ENCODE measurements at places on chromosomes 16 and 17. TPM values are rescaled to one million over a fixed set of nuclear protein-coding genes. Genes with fewer than 3 reads are reported as not detected.

GRCh38 chr17:21542991-21543390 is 149.3 kb upstream of the KCNJ18 start:
- no peak for DNase-seq

DNA sequence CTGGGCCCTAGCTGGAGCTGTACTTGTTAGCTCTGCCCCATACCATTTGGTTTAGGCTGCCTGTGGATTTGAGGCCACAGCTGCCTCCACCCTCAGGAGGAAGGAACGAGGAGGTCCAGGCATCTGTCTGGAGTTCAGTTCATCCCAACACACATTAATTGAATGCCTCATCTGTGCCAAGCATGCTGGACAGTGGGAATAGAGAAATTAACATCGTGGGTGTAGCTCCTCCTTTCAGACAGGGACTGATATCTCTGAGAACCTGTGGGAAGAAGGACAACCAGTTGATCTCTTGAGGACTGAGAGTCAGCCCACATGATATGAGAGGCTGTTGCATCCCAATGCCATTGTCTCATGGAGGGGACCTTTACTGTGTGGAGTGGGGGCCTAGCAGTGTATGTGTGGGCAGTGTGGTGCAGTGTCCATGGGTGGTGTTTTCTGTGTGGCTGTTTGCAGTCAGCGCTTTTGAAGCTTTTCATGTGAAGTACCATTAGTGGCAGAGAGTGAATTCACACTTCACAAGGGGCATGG is 29.4 kb upstream of the DDX52 start:
- DNase-seq: no peak

DNA sequence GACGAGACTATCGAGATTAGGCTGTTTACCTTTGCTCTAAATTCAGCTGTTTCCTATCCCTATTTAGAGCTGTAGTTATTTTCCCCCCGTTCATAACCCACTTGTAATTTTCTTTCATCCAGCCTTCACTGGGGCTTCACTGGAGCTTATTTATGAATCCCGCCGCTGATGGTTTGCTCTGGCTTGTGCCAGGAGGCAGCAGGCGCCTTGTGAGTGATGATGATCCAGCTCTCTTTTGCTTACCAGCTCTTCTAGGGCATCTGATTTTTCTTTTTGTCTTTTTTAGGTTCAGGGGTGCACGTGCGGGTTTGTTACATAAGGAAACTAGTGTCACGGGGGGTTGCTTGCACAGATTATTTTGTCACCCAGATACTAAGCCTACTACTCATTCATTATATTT is 37.4 kb upstream of the CDH13 start:
- DNase-seq: no peak

DNA sequence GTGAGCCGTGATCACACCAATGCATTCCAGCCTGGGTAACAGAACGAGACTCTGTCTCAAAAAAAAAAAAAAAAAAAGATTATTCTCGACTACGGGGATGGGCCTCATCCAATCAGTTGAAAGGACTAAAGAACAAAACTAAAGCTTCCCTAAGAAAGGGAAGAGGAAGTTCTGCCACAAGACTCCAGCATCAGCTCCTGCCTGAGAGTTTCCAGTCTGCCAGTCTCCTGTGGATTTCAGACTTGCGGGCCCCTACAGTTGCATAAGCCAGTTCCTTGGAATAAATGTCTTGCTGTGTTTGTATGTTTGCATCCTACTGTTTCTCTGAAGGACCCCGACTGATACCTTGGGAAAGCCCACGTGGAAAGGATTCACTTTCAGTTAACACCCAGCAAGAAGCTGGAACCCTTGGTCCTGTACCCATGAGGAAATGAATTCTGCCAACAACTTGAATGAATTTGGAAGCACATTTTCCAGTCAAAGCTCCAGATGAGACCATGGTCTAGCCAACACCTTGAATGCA is 26.3 kb upstream of the FZD2 start:
- DNase-seq: no peak

DNA sequence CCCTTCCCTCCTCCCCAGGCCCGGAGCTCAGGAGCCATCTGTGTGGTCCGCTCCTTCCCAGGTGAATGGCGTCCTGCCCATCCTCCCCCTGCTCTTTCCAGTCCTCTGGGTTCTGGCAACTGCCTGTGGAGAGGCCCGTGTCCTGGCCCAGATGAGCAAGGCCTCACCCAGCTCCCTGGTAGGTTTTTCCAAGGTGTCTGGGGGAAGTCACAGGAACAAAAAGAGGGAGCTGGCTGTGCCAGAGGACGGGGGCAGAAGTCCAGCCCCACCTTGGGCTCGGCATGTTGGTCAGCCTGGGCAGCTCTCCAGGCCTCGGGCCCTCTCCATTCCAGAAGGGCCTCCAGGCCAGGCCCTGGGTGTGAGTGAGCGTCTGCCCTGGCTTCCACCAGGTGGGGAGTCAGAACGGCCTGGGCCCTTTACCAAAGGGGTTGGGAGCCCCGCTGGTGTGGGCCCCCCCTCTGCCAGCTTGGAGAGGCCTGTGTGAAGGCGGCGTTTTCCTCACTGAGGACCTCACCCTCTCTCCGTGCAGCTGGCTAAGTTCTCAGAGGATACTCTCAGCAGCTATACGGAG is 25.1 kb downstream of the CASKIN2 start:
- DNase-seq: no peak

DNA sequence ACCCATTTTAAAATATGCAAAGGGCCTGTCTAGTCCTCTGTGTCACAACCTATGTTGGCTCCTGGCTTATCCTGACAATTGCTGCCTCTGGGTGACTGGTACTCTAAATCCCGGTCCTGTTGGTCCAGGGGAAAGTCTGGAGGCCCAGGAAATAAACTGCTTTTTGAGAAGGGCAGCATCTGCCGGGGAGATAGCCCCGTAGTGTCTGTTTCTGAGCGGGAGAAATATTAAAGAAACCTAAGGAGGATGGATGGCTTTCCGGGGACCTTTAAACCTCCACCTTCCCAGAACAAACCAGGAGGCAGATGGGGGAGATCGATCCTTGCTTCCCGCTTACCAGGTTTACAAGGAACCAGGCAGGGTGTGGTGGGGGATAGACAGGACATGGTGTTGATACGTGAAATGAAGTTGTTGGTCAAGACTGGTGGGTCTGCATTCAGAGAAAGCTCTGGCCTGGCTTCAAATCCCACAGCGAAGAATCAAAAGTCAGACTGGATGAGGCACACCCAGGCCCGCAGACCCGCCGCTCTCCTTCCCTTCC is 3.8 kb downstream of the HOXB2 start:
- no peak for DNase-seq

- DNase-seq: no peak
These were observed 5.9 kb downstream of the KRT14 start for GRCh38 chr17:41580687-41581365.

DNA sequence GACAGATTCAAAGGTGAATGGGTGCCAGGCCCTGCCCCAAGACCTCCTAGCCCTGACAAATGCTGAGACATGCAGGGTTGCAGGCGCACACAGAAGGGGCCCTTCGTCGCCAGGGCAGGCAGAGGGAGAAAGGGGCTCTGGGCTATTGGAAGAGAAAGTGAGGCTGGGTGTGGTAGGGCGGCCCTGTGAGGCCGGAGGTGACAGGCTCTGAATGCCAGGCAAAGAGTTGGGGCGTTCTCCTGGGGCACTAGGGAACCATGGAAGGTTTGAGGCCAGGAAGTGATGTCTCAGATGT is 26.4 kb upstream of the NXPH3 start:
- DNase-seq: no peak

GRCh38 chr16:17134586-17134985 is 336.2 kb downstream of the XYLT1 start:
- DNase-seq: no peak

DNA sequence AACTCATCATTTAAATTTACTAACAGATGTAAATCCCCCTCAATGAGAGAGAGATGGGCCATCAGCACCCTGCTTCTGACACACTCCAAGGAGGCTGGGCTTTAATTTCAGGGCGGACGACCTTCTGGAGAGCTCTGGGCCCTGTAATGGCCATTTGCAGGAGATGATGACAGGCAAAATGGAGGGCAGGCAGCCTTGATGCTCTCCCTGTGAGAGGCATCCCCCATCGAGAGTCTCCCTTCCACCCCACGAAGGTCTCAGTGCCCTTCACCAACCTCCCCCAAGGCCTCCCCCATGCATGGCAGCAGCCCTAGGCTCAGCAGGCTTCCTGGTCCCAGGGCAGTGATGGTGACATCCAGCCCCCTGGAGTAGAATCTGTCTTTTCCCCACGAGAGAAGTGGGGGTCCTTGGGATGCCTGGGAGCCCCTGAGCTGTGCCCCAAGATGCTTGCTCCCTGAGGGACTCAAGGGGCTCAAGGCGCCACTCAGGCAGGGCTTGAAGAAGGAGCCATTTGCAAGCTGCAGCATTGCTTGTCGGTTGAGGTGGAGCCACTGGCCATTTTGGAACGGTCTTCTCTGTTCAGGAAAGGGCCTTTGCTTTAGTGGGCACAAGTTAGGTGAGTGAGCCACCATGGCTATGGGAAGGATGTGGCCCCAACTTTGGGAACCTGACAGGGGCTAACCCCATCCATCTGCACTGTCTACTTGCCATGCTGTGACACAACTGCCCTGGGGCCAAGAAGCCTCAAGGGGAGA is 82.6 kb downstream of the C16orf78 start:
- DNase-seq: no peak

GRCh38 chr17:43410557-43411368 is 12.0 kb downstream of the ARL4D start:
- no peak for DNase-seq

- no peak for DNase-seq
These were observed 333.0 kb upstream of the C16orf82 start for GRCh38 chr16:26733710-26734109.

GRCh38 chr16:78303946-78304345 is 204.5 kb downstream of the WWOX start:
- DNase-seq: no peak

GRCh38 chr17:1055231-1055630 is 58.3 kb downstream of the TIMM22 start:
- no peak for DNase-seq

GRCh38 chr17:7119314-7119713 is 4.7 kb upstream of the ASGR2 start:
- DNase-seq: no peak

- peak; percentile 84 for DNase-seq
These were observed 32.1 kb downstream of the ABR start for GRCh38 chr17:1147664-1148063.

GRCh38 chr16:31181102-31181830 is 1.3 kb downstream of the FUS start:
- peak; percentile 52 for DNase-seq

DNA sequence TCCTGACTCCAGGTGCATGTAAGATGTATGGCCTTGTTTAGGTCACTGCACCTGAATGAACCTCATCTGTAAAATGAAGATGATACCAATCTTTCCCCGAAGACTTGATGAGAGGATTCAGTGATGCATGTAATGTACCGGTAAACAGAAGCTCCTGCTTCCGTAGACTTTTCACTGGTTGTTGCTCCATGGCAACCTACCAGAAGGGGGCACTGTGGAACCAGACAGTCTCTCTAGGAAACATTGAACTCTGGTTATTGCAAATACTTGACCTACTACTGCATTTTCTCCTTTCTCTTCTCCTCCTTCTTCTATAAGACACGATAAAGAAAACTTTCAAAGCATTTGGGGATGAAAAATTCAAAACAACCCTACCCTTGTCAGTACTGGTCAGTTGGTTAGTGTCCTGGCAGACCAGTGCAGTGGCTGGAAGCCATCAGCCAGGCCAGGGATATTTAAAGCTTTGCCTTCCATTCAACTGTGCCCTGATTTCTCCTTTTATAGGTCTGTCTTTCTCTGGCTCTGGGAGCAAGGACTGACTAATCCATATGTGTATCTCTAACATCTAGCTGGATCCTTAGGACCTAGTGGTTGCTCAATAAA is 667.4 kb upstream of the SALL1 start:
- peak; percentile 66 for DNase-seq

DNA sequence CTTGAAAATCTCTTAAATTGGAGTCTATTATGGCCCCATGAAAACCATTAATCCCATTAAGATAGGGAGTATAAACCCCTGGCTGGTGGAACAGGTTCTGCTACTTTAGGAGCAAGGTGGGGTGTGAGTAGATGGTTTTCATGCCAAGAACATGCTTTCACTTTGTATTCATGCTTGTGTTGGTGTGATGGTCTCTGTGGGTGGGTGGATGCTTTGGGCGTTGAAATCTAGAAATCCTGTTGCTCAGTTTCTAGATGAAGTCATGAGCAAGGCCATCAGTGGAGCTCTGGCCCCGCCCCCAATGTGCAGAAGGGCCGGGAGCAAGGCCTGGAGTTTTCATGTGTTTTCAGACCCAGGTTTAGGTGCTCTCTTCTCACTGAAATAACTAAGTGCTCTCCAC is 20.1 kb downstream of the PLD6 start:
- DNase-seq: no peak

DNA sequence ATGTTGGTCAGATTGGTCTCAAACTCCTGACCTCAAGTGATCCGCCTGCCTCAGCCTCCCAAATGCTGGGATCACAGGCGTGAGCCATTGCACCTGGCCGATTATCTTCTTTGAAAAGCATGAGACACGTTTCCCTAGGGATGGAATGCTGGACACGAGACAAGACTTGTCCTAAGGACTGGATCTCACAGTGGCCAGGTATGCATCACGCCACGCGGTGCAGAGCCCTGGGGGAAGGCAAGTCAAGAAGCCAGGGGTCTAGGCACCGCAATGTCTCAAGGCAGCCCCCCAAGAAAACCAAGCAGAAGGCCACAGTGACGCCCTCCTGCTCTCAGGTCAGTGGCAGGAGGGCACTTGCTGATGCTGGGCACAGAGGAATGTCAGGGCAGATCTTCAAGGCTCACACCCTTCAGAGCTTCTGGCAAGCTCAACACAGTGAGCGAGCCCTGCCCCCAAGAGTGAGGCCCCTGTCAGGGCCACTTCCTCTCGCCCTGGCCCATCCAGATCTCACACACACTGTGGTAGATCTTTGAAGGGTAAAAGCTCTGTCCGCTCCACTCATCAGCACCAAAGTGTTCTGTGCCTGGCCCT is 134.7 kb downstream of the ZNF778 start:
- no peak for DNase-seq

CCP110 gene
- total RNA-seq: 6.4 TPM

PRAC1 gene
- not detected for total RNA-seq

STH gene
- total RNA-seq: not detected

ZFPM1 gene
- 0.29 TPM for total RNA-seq

SLC5A11 gene
- total RNA-seq: 0.05 TPM

OR3A2 gene
- total RNA-seq: not detected

NME3 gene
- 12.2 TPM for total RNA-seq

CD79B gene
- 2.2 TPM for total RNA-seq

SECTM1 gene
- 0.37 TPM for total RNA-seq

PNMT gene
- not detected for total RNA-seq

CSH2 gene
- not detected for total RNA-seq

FZD2 gene
- not detected for total RNA-seq

SRL gene
- total RNA-seq: not detected

MT1A gene
- not detected for total RNA-seq

KRT20 gene
- total RNA-seq: not detected

MXRA7 gene
- total RNA-seq: 197 TPM

TPSB2 gene
- total RNA-seq: not detected

NLRC3 gene
- not detected for total RNA-seq

CCL4L2 gene
- not detected for total RNA-seq

EVPL gene
- total RNA-seq: 0.16 TPM

HOXB3 gene
- 1.5 TPM for total RNA-seq

SLC52A1 gene
- not detected for total RNA-seq

Data from SK-MEL-5 (cell line).